ENCODE measurements at places on chromosomes 2 and 18.

DNA sequence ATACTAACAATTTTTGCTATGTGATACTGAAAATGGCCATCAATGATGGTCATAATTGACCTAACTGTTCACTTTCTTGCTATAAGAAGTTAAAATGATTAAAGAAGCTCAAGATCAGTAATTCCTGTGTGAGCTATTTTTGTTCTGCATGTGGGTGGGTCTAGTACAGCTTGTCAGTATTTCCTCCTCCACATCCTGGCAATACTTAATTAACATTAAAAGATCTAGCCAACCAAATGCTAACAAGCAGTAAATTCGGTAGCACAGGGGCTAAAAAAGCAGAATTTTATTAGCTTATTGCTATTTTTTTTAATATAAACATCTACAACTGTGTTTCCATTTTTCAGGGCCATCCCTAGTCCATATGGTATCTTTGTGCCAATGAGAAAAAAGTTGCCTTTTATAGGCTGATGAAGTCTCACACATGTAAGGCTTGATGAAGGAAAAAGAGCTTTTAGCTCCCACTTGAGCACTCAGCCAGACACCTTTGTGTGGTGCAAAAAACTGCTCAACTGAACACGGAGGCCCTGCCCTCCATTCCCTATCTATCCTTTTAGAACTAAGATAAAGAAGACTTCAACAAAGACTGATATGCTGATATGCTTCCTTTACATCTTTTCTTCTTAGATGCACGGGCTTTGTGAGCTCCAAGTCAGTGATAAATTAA is 4.9 kb upstream of the PNO1 start:
- no peak for DNase-seq

DNA sequence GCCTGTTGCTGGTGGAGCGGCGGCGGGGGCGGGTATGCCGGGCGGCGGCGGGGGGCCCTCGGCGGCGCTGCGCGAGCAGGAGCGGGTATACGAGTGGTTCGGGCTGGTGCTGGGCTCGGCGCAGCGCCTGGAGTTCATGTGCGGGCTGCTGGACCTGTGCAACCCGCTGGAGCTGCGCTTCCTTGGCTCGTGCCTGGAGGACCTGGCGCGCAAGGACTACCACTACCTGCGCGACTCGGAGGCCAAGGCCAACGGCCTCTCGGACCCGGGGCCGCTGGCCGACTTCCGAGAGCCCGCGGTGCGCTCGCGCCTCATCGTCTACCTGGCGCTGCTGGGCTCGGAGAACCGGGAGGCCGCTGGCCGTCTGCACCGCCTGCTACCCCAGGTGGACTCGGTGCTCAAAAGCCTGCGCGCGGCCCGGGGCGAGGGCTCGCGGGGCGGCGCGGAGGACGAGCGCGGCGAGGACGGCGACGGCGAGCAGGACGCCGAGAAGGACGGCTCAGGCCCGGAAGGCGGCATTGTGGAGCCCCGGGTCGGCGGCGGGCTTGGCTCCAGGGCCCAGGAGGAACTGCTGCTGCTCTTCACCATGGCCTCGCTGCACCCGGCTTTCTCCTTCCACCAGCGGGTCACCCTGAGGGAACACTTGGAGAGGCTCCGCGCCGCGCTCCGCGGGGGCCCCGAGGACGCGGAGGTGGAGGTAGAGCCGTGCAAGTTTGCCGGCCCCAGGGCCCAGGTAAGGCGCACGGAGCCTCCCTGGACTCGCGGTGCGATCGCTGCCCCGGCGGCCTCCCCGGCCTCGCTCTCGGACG is 1.0 kb downstream of the ZCCHC2 start:
- DNase-seq, result peak; percentile 66

DNA sequence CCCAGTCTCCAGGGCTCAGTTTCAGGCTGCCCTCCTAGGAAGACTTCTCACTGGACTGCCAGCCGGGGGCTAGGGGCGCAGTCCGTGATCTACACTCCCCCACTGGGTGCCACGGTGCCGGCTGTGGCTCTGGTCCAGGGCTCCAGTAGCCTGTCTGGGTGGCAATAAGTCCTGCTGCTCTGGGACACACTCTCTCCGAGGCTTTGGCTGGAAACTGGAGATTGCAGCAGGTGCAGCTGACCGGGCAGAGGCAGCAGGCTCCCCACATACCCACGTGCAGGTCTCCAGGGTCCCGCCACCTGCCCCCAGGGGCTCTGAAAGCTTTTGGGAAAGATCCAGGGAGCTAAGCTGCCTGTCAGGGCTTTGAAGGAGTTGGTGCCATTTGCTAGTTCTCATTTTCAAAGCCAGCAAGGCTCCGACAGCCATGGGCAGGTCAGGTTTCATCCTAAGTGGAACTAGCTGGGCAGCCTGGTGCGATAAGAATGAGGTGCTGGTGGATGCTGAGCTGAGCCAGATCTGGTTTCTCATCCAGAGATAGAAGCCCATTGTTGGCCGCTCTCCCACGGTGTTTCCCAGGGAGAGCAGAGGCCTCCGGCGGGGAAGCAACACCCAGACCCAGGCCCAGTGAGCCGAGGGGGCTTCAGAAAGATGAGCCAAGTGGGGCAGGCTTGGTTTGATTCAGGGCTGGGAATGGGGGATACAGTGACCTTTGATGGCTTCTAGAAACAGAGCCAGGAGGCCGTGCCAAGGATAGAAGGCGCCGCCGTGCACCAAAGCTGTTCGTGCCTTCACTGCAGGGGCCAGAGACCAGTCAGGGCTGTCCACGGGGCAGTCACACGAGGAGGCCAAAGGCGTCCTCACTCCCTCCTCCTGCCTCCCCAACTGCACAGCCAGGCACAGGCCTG is 141.7 kb upstream of the GPC1 start:
- DNase-seq, result no peak

DNA sequence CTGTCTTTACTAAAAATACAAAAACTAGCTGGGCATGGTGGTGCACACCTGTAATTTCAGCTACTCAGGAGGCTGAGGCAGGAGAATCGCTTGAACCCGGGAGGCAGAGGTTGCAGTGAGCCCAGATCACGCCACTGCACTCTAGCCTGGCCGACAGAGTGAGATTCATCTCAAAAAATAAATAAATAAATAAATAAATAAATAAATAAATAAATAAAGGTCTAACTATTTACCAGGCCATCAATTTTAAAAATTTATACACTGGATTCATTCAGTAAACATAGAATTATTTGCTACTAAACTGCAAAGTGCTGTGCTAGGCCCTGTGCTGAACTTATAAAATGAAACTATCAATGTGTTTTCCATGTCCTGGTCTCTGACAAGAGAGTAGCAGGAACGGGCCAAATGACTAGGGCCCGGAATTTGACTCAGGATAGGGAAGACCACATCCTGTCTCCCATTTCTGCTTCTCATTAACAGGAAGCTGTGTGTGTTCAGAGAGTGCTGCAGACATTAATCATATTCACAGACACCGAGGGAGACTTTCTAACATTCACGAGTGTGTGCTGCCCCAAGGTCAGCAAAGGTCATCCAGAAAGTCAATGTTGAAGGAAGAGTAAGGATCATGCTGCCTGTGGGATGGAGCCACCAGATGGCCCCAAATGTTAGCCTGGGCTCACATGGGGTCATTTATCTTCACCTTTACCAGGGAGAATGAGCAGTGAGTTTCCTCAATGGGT is 95.8 kb downstream of the SPP2 start:
- DNase-seq, result peak; percentile 89

GRCh38 chr2:19753818-19754217 is 148.0 kb downstream of the TTC32 start:
- no peak for DNase-seq

DNA sequence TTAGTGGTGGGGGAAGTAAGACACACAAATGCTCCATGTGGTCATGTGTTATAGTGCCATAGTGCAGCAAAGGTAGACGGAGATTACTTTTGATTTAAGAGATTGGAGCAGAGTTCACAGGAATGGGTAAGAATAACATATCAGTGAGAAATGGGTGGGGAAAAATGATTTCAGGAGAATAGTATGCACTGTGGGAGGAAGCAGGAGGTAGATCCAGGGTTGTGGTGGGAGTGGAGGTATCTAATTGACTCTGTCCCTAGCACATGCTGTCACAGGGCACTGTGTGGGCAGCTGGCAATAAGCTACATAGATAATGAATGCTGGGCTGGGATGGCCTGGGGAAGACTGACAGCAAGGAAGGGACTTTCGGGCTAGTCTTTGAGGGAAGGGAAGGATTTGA is 65.3 kb downstream of the STAT1 start:
- peak; percentile 74 for DNase-seq

All from dermis microvascular lymphatic vessel endothelial cell (primary cell).